ENCODE measurements at places on chromosomes 11 and 22.

DNA sequence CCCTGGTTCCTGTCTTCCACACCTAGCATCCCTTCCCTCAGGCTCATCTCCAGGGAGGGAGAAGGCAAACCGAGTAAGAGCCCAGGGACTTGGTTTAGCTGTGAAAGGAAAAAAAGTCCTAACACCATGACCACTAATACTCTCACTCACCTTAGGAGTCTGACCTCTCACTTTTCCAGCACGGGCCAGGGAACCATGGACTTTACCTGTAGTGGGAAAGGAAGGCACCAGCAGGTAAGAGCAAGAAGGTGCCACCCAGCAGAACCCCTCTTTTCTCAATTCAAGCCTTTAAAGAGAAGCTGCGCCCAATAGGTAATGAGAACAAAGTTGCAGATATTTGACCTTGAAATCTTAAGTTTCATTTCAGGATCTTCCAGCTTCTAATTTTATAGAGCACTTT is 1.1 kb downstream of the FAU start:
- DNase-seq = no peak

- no peak for DNase-seq
These were observed 18.4 kb downstream of the PTDSS2 start for GRCh38 chr11:468493-468892.

DNA sequence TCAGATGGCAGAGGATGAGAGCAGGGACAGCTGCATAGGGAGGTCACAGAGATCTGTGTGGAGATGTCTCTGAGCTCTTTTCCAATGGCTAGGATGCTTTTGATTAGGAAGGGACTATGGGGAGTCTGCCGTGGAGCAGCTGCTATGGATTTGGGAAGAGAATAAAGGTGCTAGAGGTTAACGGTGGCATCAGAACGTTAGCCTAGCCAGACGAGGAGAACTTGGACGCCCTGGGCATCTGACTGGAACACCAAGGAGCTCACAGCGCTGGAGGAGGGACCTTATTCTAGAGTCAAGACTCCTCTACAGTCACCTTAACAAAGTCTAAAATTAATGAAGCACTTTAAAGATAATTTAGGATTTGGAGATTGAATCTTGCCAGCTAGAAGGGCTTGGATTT is 157.2 kb upstream of the B3GAT1 start:
- DNase-seq = no peak

DNA sequence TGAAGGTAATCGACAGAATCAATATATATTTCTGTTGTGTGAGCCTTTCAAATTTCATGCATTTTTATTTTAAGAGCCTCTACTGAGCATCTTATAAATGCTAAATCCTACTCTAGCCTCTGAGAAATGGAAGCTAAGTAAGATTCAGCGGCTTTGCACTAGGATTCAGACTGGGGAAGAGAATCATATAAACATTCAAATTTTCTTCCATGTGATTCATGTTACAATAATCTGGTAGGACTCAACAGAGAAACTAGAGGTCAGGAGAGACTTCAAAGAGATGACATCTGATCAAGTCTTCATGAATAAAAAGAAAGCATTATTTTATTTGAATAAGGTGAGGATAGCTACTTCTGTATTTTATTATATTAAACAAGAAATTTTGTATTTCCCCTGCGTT is 538.9 kb downstream of the DLG2 start:
- DNase-seq = no peak

- no peak for DNase-seq
These were observed 242.2 kb upstream of the DDI1 start for GRCh38 chr11:103794262-103794661.

GRCh38 chr11:100825626-100826025 is 138.5 kb downstream of the ARHGAP42 start:
- no peak for DNase-seq

GRCh38 chr22:19984201-19984753 is 32.3 kb downstream of the ARVCF start:
- no peak for DNase-seq

DNA sequence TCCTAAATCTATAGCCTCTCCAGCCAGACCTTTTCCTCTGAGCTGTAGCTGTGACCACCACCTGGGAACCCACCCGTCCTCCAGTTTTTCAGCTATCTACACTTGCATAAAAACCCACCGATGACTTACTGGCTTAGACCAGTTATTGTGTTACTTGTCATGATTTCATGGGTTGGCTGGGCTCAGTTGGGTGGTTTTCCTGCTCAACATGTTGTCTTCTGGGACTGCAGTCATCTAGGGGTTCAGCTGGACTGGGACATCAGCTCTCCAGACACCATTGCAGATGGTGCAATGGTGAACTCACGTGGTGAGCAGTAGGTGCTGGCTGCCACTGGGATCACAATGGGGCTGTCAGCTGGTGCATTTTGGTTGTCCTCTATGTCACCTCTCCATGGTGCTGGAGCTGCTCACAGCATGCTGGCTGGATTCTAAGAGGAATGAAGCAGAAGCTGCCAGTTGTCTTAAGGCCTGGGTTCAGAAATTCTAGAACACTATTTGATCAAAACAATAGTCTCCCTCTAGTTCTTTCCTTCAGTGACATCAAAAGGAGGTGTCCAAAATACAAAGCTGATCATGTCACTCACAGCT is 1.3 kb upstream of the SYT13 start:
- DNase-seq = no peak

- no peak for DNase-seq
These were observed 6.2 kb downstream of the TTLL8 start for GRCh38 chr22:50051930-50052329.

DNA sequence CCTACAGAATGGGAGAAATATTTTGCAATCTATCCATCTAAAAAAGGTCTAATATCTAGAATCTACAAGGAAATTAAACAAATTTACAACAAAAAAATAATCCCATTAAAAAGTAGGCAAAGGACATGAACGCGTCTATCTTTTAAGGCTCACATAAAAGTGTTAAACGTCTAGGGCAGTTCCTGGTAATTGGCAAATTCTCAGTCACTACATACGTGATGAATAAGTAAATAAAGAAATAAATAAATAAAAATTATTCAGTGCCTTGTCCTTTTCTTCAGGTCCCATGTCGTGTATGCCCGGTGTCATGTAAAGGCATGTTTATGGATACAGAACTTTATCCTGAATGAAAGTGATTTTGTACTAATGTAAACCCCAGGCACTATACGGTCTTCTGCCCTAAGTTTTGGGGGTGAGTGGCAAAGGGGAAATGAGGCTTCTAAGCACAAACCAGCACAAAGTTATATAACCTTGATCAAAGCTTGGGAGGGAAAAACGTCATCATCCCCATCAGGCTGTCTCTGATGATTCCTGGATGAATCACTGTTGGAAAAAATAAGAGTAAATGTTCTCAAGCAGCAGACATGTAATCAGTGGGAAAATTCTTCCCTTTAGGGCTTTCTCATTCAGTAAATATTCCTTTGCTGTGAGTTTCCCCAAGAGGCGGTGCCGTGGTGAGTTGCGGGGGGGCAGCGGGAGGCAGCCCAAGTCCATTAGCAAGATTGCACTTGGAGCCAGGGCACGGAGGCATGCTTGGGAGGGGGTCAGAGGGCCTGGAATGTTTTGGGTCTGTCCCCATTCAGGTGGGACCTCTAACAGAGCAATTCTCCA is 30.4 kb upstream of the MICAL2 start:
- DNase-seq = no peak

- DNase-seq = no peak
These were observed 35.9 kb upstream of the HORMAD2 start for GRCh38 chr22:30044369-30044768.

DNA sequence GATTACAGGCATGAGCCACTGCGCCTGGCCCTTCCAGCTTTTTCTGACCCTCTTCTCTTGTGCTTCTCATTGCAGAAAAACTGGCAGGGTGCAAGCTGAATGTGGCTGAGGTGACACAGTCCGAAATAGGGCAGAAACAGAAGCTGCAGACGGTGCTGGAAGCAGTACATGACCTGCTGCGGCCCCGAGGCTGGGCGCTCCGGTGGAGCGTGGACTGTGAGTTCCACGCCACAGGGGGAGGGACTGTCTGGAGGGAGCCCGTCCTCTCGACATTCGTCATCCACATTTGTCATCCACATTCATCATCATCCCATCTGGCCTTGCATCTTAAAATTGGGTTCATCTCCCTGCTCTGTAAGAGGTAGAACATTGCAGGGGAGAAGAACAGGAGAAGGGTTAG is 49.3 kb upstream of the PARVG start:
- no peak for DNase-seq

DNA sequence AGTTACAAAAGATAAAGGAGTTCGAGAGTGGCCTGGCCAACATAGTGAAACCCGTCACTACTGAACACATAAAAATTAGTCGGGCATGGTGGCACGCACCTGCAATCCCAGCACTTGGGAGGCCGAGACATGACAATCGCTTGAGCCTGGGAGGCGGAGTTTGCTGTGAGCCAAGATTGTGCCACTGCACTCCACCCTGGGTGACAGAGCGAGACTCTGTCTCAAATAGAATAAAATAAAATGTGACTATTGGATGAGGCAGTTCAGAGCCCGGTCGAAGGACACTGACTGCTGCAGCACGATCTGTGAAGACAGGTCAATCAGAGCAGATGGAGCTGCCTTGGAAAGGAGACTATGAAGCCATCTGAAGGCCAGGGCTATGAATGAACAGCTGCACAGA is 37.7 kb upstream of the ANO1 start:
- DNase-seq = no peak

- DNase-seq = no peak
These were observed 8.9 kb upstream of the RAB3IL1 start for GRCh38 chr11:61926235-61926634.

DNA sequence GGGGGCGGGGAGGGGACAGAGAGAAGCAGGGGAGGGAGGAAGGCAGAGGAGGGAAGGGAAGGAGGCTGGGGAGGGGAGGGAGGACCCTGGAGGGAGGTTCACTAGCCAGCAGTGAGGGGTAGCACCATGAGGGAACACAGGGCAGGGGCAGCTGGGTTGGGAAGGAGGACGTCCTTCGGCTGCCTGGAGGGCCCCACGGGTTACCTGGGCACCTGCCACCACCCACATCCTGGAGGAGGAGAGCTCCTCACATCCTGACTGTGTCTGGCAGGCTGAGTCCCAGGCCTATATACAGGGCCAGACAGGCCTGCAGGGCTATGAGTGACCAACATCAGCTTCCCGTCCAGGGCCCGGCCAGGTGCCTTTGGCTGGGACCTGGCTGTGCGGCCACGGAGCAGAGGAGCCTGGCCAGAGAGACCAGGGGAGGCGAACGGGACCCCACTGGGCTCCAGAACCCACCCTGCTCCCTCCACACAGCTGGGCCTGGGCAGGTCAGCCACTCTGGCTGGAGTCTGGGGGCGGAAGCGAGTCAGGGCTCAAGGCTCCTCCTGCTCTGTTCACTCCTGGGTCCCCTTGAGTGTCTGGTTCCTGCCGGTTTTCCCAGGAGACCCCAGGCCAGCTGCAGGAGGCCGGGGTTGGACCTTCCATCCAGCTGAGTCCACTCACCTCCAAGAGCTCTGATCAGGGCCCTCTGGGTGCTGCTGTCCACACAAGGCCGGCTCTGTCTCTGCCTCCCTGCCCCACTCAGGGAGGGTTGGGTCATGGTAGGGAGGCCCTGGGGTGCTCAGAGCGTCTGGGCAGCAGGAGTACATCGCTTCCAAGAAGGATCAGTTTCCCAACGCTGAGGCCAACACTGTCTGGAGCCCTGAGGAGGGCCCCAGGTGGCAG is 677.7 kb downstream of the BRD1 start:
- DNase-seq = no peak

DNA sequence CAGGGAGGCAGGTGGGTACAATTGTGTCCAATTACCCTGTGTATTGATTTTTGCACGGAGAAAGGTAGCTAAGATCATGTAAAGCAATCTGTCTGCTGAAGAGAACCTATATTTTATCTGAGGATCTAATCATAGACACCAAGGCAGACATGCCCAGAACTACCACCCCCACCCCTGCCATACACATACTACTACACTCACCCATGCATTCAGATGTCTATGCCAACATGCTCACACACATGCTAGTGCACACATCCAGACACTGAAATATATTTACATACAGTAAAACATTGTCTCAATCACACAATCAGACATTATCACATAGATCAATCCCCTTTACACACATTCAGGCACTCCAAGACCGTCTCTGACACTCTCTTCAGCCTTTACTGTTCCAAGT is 1.8 kb downstream of the SCN3B start:
- DNase-seq = no peak

All from stimulated activated CD4-positive, alpha-beta T cell treated with anti-CD3 and anti-CD28 coated beads, Interleukin-12 subunit alpha, Interleukin-12 subunit beta, amount 100 ng/mL, for 4 hours (primary cell).